ENCODE measurements at places on chromosomes 2 and 18.

DNA sequence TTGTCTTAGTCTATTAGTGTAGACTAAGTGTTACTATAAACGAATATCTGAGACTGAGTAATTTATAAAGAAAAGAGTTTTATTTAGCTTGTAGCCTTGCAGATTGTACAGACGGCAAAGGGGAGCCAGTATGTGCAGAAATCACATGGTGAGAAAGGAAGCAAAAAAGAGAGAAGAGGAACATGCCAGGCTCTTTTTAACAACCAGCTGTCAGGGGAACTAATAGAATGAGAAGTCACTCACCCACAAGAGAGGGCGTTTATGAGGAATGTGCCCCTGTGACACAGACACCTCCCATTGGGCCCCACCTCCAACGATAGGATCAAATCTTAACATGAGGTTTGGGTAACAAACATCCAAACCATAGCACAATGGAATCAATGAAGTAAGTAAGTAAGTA, 20.6 kb upstream of the ZNF804A start:
- H3K27ac ChIP-seq = no peak overlapping the region
- no peaks in the 10 kb centered on the region for H3K36me3 ChIP-seq
- no peak for DNase-seq
- no peak overlapping the region for H3K4me3 ChIP-seq

DNA sequence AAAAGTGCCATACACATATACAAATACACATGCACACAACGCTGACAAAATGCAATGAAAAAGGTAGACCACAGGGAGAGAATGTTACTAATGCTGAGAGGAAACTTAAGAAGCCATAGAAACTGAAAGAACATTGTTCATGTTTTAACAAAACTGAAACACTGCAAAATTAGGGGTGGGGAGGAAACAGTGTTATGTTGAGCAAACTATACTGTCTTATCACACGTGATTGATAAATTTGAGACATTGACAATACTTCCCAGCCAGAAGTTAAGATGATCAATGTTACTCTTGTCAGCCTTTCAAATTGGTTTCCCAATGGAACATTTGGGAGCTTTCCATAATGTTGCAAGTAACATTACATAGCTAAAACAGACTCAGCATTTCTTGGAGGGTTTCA, 165.5 kb downstream of the L3MBTL4 start:
- no peak overlapping the region for H3K4me3 ChIP-seq
- no peak for DNase-seq
- no peaks in the 10 kb centered on the region for H3K27me3 ChIP-seq

DNA sequence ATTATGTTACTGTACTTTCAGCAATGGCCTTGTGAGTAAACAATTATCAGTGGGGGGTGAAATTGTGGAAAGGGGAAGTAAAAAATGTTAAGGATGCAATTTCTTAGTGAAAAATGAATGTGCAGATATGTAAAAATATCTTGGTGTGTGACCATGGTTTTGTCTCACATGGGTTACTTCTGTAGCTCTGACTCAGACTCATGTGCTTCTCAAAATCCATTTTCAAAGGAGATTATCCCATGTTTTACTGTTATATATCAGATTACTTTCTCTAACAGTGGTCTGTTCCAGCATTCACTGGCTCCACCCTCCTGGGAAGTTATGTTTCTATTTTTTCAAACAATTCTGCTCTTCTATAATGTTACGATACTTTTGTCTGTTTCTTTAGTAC, 298.2 kb upstream of the COL3A1 start:
- no peaks in the 10 kb centered on the region for H3K27me3 ChIP-seq
- no peaks in the 10 kb centered on the region for H3K4me1 ChIP-seq
- no peak overlapping the region for H3K4me3 ChIP-seq
- DNase-seq = no peak

DNA sequence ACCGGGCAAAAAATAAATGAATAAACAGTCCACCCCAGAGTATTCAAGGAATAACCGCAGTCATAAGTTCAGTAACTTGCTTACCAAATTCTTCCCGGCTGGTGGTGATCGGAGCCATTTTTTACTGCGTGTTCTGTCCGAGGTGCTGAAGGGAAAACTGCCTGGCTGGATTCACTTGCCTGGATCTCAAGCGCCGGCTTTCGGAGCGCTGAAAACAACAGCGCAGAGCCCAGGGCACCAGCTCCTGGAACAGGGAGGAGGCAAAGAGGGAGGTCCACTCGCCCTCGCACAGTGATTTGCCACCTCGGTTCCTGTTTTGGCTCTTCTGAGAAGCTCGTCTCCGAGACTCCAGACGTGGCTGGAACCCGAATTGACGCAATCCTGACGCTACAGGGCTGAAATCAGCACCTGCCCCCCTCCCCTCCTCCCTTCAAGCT, at the start of gene SYT4:
Gene SYT4, minus strand, starts transcription at position 327 of the 437 bp plus-strand sequence. Its CDS starts 209 bp downstream, at position 118.
- H3K4me1 ChIP-seq = no peaks in the 10 kb centered on the region
- no peaks in the 10 kb centered on the region for H3K36me3 ChIP-seq
- DNase-seq = no peak
- H3K27ac ChIP-seq = no peak within 1 kb of the TSS
- H3K27me3 ChIP-seq = peaks cover 3% of the 10 kb centered on the region
- no peak within 1 kb of the TSS for H3K4me3 ChIP-seq

- peaks cover 3% of the 10 kb centered on the region for H3K27me3 ChIP-seq
- DNase-seq = no peak
- no peaks in the 10 kb centered on the region for H3K4me1 ChIP-seq
- H3K4me3 ChIP-seq = no peak overlapping the region
- H3K27ac ChIP-seq = no peak overlapping the region
These were observed 57.9 kb upstream of the EPAS1 start for GRCh38 chr2:46239175-46239846.

DNA sequence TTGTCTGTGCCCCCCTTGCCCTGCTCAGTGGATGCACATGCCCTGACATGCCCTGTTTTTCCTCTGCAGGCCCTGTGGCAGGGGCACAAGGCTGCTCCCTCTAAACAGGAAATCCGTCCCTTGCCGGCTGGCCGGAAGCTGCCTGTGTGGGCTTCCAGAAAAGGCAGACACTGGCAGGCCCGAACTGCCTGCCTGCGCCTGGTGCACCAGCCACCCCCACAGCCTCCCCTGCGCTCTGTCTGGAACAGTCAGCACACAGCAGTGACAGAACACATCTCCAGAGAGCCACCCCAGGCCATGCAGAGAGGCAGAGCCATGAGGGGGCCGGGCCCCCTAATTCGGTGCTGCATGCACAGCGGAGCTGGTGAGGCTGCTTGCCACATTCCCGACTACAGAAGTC, 33.5 kb downstream of the LOXHD1 start:
- peaks cover 2% of the 10 kb centered on the region for H3K4me1 ChIP-seq
- peaks cover 5% of the 10 kb centered on the region for H3K27me3 ChIP-seq
- no peak for DNase-seq
- H3K4me3 ChIP-seq = no peak overlapping the region
- H3K36me3 ChIP-seq = no peaks in the 10 kb centered on the region
- no peak overlapping the region for H3K27ac ChIP-seq

- no peak overlapping the region for H3K27ac ChIP-seq
- peaks cover 2% of the 10 kb centered on the region for H3K36me3 ChIP-seq
- H3K27me3 ChIP-seq = no peaks in the 10 kb centered on the region
- H3K4me3 ChIP-seq = no peak overlapping the region
- H3K4me1 ChIP-seq = peaks cover 54% of the 10 kb centered on the region
These were observed 86.1 kb downstream of the LPIN1 start for GRCh38 chr2:11832531-11832930.

DNA sequence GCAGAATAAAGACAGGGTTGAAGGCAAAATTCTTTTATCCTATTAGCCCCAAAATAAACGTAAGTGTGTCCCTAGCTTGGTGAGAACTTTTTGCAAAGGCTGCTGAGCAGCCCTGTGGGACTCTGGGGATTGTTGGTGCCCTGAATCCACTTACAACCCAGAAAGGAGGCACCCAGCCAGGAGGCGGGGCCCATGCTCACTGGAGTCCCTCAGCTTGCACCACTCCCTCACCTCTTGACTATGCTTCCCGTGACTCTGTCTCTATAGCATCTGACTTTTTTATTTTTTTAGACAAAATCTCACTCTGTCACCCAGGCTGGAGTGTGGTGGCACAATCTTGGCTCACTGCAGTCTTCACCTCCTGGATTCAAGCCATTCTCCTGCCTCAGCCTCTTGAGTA, 15.8 kb upstream of the COL6A3 start:
- H3K36me3 ChIP-seq = no peaks in the 10 kb centered on the region
- no peak overlapping the region for H3K27ac ChIP-seq

DNA sequence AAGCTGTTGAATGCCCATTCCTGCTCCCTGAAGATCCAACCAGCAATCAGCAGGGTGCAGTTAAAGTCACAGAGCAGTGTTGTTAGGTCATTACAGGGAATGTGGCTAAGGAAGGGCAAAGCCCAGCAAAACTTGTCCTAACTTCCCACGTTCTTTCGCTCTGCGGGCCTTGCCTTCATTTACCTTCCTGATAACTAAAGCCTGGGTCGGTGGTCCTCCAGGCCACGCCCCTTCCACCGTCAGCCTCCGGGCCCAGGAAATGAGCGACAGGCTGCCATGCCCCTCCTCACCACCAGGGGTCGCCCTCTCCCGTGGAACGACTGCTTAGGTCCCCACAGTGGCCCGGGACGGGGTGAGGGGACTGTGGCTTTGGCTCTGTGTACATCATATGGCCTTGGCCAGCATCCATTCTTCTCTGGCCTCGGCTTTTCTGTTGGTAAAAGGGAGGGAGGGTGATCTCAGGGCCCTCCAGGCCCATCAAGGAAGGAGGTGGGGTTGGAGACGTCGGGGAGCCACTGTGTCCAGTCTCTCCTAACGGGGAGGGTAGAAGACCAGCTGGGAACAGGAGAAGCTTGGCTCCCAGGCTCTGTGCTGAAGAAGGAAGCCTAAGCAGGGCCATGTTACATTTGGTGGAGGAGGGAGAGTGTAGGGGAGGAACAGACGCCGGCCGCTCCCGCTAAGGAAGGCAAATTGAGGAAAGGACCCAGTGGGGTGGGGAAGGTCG, 2.2 kb downstream of the SH2D6 start:
- peak; percentile 95 for DNase-seq
- peaks cover 25% of the 10 kb centered on the region for H3K4me1 ChIP-seq
- peak overlapping the region; percentile 80 for H3K27ac ChIP-seq
- peaks cover 2% of the 10 kb centered on the region for H3K36me3 ChIP-seq
- H3K4me3 ChIP-seq = peak overlapping the region; percentile 78

DNA sequence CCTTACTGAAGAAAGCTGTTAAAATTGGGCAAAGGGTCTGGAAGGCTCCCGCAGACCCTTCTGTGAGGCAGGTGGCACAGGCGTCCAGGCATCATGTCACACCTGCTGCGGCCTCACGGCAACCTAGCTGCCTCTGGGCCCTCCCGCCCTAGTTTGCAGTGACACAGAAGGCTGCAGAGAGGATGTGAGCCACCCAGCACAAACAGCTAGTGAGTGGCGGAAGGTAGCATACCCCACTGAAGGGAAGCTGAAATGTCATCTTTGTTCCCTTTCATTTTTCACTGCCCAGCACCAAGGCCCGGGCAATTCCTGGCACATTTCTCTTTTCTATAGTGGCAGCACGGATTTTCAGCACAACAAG, 53.8 kb downstream of the TRAPPC12 start:
- no peak overlapping the region for H3K27ac ChIP-seq
- H3K27me3 ChIP-seq = no peaks in the 10 kb centered on the region
- H3K4me1 ChIP-seq = no peaks in the 10 kb centered on the region
- H3K36me3 ChIP-seq = peaks cover 59% of the 10 kb centered on the region

DNA sequence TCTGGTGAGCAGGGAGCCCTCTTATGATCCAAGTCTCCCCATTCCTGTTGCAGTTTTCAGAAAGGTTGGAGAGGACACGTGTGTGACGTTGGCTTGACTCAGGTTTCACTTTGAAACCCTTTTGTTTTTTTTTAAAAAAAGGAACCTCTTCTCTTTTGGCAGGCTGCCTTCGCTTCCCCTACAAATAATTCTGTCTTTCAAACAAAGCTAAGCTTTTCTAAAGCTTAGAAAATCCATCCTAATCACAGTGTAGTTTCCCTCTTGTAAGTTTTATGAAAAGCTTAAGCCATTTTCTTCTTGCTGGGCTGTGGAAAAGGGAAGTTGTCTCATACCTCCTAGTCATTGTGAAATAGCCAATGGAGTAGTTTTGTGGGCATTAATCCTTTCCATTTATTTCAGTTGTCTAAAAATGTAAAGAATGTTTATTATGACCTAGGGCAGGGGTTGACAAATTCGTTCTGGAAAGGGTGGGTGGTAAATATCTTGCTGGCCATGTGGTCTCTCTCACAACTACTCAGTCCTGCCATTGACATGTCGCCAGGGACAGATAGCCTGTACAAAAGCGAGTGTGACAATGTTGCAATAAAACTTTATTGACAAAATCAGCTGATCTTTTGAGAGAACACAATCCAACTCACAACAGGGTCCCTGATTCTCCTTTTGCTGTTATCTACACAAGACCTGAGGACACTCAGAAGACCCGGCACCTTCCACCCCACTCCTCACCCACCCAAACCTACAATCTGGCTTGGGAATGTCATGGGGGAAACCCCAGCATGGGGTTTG, 878.8 kb downstream of the RNF144A start:
- no peak for DNase-seq
- no peak overlapping the region for H3K4me3 ChIP-seq
- no peak overlapping the region for H3K27ac ChIP-seq
- H3K4me1 ChIP-seq = no peaks in the 10 kb centered on the region

- peaks cover 11% of the 10 kb centered on the region for H3K27me3 ChIP-seq
- no peaks in the 10 kb centered on the region for H3K36me3 ChIP-seq
- no peaks in the 10 kb centered on the region for H3K4me1 ChIP-seq
These were observed 97.5 kb downstream of the MRO start for GRCh38 chr18:50722311-50722710.

GRCh38 chr2:95062242-95063085, 37.0 kb downstream of the MAL start:
- no peaks in the 10 kb centered on the region for H3K36me3 ChIP-seq
- DNase-seq = no peak
- H3K27me3 ChIP-seq = peaks cover 13% of the 10 kb centered on the region
- no peak overlapping the region for H3K27ac ChIP-seq
- peaks cover 13% of the 10 kb centered on the region for H3K4me1 ChIP-seq
- no peak overlapping the region for H3K4me3 ChIP-seq

GRCh38 chr2:21700644-21701043, 576.9 kb downstream of the TDRD15 start:
- no peaks in the 10 kb centered on the region for H3K36me3 ChIP-seq
- H3K4me3 ChIP-seq = no peak overlapping the region
- H3K4me1 ChIP-seq = no peaks in the 10 kb centered on the region
- no peak for DNase-seq
- no peaks in the 10 kb centered on the region for H3K27me3 ChIP-seq
- H3K27ac ChIP-seq = no peak overlapping the region

GRCh38 chr2:111684611-111685010, 199.4 kb downstream of the ANAPC1 start:
- H3K4me1 ChIP-seq = no peaks in the 10 kb centered on the region
- no peak for DNase-seq
- H3K4me3 ChIP-seq = no peak overlapping the region
- H3K27ac ChIP-seq = no peak overlapping the region
